Esophagus squamous epithelium (tissue), 5 donors: ENCODE measurements at places on chromosomes 5 and 9.

DNA sequence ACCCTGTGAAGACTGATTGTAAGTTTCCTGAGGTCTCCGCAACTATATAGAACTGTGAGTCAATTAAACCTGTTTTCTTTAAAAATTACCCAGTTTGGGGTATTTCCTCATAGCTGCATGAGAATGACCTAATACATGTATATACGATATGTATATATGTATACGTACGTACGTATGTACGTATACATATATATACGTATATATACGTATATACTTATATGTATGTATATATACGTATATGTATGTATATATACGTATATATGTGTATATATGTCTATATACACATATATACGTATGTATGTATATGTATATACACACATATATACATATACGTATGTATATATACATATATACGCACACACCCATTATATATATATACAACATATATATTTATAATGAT lies 1153.0 kb upstream of the CDH18 start:
- no peak for DNase-seq

- no peak for DNase-seq
These were observed 19.6 kb downstream of the TENT4A start for GRCh38 chr5:6732634-6733410.

DNA sequence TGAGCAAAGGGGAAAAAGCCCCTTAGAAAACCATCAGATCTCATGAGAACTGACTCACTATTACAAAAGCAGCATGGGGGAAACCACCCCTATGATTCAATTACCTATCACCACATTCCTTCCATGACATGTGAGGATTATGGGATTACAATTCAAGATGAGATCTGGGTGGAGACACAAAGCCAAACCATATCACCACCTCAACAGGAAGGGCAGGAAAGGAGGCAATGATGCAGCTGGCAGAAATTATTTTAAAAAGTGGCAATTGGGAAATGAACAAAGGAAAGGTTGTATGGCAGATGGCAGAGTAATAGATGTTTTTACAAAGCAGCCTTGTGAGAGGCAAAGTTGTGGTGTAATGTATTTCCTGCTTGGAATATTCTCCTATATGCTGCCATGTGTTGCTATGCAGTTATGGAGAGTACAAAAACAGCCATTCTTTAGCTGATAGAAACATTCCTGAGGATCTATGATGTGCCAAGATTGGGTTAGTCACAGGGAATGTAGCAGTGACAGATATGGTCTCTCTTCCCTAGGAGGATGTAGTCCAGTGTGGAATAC lies 138.8 kb downstream of the SMC2 start:
- no peak for DNase-seq

GRCh38 chr5:143059976-143060765 lies 290.0 kb downstream of the ARHGAP26 start:
- DNase-seq = no peak

DNA sequence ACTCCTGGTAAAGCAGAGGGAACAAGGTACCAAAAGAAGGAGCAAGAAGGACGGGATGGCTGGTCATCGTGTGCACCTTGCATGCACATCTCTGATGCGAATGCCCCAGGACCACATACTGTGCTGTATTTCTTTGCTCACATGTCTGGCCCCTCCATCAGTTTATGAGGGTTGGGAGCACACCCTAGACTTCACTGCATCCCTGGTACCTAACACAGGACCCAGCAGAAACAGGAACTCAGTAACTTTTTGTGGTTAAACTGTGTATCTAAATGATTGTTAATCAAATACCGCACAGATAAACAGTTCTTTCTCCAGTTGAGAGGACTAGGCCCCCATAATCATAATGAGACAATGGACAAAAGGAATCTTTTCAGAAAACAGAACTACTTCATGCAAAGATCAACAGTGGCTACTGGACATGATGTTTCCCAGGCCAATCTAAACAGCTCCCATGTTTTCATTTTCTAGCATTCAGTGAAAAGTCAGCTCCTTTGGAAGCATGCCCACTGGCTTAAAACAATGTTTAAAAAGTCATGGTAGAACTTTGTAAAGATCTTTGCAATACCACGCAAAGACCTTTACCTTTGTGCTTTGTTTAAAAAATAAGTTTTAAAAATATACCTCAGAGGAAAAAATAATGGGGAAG lies 55.5 kb upstream of the IFNK start:
- DNase-seq = no peak

GRCh38 chr9:132908635-132909034 lies 29.9 kb downstream of the SPACA9 start:
- DNase-seq = no peak

DNA sequence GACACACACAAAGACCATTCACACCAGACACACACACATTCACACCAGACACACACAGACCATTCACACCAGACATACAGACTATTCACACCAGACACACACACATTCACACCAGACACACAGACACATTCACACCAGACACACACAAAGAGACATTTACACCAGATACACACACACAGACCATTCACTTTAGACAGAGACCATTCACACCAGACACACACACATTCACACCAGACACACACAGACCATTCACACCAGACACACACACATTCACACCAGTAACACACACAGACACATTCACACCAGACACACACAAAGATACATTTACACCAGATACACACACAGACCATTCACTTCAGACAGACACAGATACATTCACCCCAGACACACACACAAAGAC lies 29.0 kb upstream of the FCN1 start:
- DNase-seq = no peak

DNA sequence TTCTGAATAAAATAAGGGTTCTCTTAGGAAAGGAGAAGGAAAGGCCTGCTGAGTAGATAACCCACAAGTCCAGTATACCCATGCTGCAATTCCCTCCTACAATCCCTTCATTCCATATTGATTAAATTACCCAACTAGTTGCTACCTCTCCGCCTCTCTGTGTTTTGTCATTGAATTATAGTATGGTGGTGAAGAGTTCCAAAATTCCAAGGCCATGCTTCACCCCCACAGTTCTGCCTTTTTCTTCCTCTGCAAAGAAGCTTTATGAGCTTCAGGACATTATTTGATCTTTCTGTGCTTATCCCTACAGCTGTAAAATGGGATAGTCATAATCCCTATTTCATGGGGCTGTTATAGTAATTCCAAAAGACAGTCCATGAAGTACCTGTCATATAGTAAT lies 215.6 kb downstream of the ACTL7B start:
- DNase-seq = no peak

DNA sequence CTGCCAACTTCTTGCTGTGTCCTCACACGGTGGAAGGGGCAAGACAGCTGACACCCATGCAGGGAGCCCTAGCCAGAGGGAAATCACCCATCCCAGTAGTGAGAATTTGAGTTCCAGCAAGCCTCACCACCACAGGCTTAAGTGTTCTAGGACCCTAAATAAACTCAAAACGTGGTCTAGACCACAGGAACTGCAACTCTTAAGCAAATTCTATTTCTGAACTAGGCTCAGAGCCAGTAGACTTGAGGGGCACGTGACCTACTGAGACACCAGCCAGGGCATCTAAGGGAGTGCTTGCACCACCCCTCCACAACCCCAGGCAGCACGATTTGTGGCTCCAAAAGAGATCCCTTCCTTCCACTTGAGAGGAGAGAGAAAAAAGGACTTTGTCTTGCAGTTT lies 96.0 kb upstream of the PHF24 start:
- DNase-seq = no peak

DNA sequence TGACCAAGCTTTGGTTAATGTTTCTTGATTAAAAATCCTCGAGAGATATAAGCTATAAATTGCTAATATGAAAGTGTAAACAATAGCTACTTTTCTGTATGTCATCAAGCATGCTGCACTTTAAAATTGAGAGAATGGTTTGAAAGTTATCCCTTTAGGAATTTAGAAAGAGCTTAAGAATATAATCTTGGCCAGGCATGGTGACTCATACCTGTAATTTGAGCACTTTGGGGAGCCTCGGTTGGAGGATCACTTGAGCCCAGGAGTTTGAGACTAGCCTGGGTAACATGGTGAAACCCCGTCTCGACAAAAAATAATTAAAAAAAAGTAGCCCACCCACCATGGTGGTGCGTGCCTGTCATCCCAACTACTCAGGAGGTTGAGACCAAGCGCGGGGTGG lies 12.2 kb upstream of the MROH2B start:
- DNase-seq = no peak

DNA sequence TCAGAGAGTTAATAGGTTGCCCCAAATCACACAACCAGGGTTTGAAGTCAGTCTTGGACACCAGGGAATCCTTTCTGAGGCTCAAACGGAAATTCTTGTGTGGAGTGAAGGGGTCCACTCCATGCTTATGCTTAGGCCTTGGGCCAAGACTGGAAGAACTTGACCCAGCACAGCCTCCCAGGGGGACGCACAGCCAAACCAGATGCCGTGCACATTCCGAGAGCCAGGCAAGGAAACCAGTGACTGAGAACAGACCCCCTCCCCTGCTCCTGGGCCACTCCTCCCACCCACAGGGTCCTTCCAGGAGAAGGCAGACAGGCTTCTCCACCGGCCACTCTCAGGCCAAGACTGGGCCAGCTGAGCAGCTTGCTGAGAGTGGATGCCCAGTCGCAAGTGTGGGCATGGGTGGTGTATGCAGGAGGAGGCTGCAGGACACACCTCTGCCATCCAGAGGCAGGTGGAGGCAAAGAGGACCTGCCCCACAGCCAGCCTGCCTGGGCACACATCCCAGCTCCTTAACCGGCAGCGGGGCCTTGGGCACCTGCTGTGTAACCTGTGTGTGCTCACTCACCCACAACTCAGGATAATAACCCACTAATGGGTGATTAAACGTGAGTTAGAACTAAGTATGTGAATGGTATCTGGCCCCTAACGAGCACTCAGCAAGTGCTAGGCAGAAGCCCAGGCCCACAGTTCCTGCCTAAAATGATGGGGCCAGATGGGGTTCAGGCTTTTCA lies 38.0 kb downstream of the NIPAL4 start:
- DNase-seq = no peak

GRCh38 chr5:38697013-38697412 lies 140.6 kb upstream of the LIFR start:
- DNase-seq = no peak

DNA sequence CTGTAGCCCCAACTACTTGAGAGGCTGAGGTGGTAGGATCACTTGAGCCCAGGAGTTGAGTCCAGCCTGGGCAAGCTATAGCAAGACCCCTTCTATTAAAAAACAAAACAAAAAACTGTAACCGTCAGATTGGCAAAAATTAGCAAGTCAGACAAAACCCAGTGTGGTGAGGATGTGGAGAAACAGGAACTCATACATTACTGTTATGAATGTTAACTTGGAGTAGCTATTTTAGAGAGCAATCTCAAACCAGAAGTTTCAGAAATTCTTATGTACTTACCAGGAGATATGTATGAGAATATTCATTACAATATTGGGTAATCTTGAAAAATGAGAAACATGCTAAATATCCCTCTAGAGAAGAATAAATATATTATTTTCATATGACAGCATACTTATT lies 120.3 kb downstream of the INVS start:
- no peak for DNase-seq
